Posterior cingulate gyrus (tissue), 11 donors: ENCODE measurements at places on chromosomes 11 and 22.

DNA sequence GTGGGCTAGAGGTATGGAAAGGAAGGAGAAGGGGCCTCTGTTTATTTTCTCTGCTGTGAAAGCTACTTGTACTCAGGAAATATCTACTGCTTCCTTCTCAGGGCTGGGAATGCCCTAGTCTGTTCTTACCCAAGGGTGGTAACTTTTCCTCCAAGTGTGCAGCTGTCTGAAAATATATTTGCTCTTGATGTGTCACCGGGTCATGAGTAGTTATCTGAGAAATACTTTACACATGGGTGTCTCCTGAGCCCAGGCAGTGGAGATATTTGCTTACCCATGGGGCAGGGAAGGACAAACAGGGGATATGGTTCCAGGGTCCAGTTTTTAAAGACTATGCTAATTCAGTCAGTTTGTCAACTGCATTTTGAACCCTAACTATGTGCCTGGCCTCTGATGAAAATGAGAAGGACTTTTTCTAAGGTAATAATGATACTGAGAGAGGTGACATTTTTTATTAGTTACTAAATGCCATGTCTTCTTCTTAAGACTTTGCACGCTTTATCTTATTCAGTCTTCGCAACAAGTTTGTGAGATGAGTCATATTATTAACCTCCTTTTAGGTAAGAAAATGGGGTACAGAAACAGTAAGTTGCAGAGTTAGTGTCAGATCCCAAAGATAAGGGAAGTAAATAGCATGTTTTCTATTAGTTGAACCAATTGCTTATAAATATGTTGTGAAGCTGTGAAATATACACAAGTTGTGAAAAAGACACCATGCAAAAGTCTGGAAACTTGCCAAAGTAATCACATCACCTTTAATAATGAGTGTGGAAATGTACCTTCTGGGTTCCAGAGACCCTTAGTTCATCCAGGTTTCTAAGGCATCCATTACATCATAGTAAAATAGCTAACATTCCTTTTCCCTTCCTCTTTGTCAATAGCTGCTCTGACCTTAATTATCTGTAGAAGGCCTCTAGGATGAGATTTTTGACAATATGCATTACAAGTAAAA is 22.9 kb downstream of the SYTL2 start:
- DNase-seq, result no peak

DNA sequence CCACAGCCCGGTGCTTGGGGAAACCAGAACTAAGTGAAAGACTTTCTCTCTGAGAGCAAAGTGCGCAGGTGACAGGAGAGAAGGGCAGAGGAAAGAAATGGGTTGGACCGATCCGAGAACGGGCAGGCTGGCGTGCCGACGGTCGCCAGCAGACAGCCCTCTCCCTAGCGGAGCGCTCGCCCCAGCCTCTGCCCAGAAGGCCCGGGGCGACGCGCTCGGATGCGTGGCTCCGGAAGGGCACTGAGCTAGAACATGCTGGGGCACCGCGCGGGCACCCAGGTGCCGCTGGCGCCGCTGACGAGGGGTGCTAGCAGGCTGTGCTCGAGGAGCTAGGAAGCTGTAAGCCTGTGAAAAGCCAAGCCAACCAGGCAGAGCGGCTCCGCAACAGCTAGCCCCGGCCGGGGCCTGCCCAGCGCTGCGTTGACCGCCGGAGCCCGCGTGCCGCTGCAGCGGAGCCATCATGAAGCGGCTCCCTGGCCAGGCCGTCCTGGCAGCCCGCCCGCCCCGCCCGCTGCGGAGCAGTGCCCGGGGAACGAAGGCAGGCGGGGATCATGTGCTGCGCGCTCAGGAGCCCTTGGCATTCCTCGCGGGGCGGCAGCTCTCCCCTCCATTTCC is 22.1 kb upstream of the RRAS2 start:
- DNase-seq, result peak; percentile 58

DNA sequence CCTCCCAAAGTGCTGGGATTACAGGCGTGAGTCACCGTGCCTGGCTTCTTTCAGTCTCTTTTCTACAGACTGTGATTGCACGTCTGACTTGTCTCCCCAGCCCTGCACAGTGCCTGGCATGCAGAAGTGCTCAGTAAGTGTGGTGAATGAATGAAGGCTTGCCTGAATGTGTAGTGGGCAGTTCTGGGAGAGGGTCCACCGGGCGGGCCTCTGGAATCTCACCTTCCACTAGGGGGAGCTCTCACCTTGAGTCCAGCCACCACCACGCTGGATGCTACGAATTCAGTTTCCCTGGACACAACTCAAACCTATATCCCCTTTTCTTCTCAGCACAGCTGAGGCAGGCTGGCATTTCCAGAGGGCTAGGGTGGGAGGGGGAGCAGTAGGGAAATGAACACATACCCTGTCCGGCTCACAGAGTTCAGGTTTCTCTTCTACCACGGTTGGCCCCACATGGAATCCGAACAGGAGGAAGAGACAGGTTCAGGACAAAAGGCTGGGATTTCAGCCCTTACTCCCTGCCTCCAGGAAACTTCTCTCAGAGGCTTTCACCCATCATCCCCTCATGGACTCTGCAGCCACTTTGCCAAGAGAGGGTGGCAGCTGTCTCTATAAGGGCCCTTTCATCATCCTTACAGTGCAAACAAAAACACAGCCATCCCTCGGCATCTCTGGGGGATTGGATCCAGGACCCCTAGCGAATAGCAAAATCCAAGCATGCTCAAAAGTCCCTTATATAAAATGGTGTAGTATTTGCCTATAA is 86.8 kb downstream of the NECTIN1 start:
- no peak for DNase-seq

DNA sequence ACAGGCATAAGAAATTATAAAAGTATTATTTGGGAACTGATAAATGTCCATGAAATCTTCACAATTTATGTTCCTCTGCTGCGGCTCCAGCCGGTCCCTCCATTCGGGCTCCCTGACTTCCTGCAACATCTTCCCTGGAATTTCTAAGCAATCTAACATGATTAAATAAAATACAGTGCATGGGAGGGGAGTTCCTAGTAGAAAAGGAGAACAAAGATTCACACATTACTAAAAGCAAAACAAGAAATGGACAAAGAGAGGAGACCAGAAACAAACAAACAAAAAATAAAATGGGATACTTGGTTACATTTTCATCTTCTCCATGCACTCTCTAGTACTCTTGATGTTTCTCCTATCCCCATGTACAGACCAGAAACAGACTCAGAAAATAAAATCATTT is 8.6 kb upstream of the APOL4 start:
- no peak for DNase-seq

DNA sequence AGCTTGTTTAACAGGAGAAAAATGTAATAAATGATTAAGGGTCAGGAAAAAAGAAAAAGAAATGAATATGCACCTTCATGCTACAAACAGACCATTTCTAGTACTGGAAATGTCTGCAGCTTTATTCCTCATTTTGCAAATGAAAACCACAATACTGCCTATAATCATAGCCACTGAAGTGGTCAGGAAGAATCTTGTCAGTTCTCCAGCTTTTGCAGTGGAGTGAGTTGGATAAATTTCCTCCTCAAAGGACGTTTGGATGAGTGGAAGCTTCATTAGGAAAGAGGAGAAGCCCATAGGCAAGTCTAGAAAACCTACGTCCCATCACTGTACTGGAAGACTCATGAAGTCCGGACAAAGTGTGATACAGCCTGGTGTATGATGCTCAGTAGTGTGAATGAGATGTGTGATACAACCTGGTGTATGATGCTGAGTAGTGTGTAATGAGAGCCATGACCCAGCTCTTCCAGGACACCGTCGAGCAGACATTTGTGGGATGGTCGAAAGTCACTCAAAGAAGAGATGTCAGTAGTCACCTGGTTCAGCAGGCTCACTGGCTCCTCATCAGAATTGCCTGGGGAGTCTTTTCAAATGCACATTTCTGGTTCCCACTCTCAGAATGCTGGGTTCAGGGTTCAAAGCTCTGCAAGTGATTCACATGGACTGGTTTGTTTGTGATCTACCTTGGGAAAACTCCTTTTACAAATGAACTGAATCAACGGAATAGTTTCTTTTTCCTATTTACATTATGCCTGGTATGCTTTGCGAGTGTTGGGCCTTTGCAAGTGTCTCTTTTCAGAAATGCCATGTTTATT is 101.3 kb downstream of the PDHX start:
- no peak for DNase-seq

DNA sequence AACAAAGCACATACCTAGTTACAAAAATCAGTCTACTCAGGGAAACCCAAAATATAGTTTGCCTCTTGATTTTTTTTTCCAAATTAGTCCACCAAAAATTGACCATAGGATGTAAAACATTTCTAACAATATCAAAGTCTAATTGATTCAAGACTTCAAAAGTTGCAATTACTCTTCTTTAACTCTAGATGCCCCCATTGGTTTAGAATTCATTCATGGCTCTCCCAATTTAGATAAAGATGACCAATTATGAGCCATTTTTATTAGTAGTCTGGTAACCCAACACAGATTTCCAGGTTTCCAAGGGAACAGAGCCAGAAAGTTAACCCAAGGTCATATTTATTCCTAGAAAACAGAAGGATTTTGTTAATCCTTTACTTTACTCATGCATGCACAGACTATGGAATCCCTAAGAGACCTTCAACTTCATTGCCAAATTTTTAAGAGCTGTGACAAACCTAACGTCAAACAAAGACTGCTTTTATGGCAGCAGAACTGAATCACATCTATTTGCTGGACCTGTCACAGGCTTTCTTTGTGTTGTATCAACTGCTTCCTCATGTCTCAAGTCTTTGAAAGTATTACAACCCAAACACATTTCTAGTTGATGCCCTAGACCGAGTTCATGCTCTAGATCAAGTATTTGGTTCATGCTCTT is 55.3 kb downstream of the C22orf42 start:
- no peak for DNase-seq
